ENCODE measurements at places on chromosomes 6 and 20.

- no peak for DNase-seq
These were observed 8.8 kb upstream of the NHSL1 start for GRCh38 chr6:138507977-138508675.

DNA sequence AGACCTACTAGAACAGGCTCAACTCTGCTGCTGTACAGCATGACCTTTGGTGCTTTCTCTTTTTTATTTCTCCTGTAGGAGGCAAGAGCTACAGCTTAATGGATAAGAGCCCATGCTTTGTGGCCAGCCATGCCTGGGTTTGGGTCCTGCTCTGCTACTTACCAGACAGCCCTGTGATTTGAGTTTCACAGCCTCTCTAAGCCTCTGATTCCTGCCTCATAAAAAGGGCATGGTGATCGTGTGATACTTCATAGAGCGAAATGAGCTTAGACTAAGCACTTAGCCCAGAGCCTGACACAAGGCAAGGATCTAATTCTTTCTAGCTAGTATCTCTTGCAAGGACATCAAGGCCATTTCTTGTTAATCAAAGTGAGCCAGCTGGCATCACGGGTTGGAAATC, 19.3 kb upstream of the PDE7B start:
- DNase-seq, result no peak

- DNase-seq, result no peak
These were observed 55.2 kb upstream of the KIF13A start for GRCh38 chr6:18042536-18043145.

DNA sequence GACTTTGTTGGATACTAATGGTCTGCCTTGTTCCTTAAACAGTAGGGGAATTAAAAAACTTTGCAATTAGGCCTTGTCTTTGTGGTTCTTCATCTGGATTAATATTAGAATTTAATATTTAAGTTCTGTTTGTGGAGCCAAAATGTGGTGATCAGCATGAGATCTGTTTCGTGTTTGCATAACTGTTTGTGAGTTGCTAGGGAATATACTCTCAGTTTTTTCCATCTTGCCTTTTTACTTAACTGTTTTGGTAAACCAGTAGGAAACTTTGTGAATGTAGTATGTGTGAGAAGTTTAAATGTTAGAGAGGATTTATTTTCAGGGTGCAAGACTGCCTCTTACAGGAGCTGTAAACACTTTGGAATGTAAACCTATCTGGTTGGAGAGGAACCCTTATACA, 35.6 kb downstream of the LRRC1 start:
- DNase-seq, result no peak

Measured in EH (cell line).